ENCODE measurements at places on chromosomes 5 and 9.

- DNase-seq: no peak
Observed at GRCh38 chr9:94511134-94511954, 43.5 kb upstream of the PCAT7 start.

- DNase-seq: no peak
Observed at GRCh38 chr5:172876578-172876977, 42.5 kb downstream of the ERGIC1 start.

- no peak for DNase-seq
Observed at GRCh38 chr5:122292332-122292731, 19.7 kb upstream of the SNCAIP start.

DNA sequence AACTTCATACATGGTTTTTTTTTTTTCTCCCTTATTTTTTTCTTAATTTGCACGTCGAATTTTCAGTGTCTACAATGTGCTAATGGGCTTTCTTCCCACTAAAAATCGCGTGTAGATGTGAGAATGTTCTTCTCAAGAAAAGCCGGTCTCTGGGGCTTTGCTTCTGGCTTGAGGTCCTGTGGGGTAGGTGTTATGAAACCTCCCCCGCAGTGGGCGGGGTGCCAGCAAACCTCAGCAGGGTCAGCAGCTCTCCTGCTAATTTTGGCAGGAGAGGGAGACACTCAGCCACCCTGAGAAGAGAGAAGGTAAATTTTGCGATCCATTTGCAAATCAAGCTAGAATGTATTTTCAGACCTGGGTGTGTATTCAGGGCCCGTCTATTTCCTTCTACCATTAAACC is 59.9 kb downstream of the NPR3 start:
- no peak for DNase-seq

DNA sequence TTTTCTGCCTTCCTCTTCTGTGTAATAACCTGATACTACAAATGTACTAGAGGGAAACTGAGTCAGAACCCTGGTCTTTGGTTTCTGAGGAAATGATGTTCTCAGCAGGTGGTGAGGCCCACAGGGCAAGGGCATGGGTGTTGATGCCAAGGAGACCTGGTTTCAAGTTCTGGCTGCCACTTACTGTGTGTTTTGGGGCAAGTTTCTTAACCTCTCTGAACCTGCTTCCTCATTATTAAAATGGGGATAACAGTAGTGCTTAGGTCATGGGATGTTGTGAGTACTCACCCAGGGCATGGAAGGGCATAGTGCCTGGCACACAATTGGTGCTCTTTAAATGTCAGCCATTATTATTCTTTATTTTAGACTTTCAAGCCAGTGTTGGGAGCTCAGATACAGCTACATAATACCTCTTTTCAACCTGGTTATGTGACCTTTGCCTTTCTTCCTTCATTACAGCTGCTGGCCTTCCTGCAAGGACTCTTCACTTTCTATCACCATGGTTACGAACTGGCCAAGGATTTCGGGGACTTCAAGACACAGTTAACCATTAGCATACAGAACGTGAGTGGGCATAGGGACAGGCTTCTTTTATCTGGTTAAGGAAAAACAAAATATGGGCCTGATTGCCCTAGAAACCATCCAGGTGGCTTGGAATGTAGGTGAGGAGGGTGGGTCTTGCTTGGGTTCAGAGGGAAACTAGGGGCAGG is 131.5 kb downstream of the ARHGAP26 start:
- DNase-seq: no peak
